CD4-positive, CD25-positive, alpha-beta regulatory T cell (primary cell): ENCODE measurements at places on chromosomes 2 and 18. TPM values are rescaled to one million over a fixed set of nuclear protein-coding genes. Genes with fewer than 3 reads are reported as not detected.

DNA sequence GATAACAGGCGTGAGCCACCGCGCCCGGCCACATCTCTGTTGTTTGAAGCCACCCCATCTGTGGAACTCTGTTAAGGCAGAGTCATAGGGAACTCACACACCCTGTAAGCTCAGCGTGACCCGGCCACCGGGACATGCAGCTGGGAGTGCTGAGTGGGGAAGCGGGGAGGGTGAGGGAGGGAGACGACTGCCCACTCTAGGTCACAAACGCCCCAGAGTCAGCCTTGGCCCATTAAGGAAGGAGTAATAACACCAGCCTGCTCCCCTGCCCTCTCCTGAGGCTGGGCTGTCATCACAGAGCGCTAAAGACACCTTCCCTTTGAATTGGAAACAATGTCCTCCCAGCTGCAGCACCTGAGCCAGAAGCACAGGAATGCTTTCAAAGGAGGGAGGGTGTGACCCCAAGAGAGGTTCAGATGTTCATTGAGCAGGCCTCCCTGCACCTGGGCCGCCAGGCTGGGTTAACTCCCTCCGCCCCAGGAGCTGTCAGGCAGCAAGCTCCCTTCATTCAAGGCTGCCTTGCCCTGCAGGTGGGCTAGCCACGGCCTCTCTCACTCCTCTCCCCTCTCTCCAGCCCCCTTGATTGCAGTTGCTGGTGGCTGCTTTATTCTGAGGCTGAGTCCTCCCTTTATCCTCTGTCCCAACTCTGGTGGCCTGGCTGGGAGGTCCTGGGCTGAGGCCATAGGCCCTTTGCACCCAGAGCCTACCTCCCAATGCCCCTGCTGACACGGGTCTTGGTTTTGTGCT, 77.2 kb upstream of the HPCAL1 start:
- DNase-seq = no peak
- no peak overlapping the region for H3K27ac ChIP-seq
- no peaks in the 10 kb centered on the region for H3K36me3 ChIP-seq
- no peaks in the 10 kb centered on the region for H3K4me1 ChIP-seq
- no peaks in the 10 kb centered on the region for H3K27me3 ChIP-seq
- no peak overlapping the region for H3K4me3 ChIP-seq

GRCh38 chr2:151681051-151681450, 53.2 kb downstream of the NEB start:
- H3K27ac ChIP-seq = no peak overlapping the region
- H3K36me3 ChIP-seq = no peaks in the 10 kb centered on the region
- no peak for DNase-seq
- H3K4me1 ChIP-seq = no peaks in the 10 kb centered on the region
- H3K27me3 ChIP-seq = no peaks in the 10 kb centered on the region
- no peak overlapping the region for H3K4me3 ChIP-seq

- no peak overlapping the region for H3K27ac ChIP-seq
- H3K4me1 ChIP-seq = no peaks in the 10 kb centered on the region
- no peak overlapping the region for H3K4me3 ChIP-seq
- no peaks in the 10 kb centered on the region for H3K27me3 ChIP-seq
- H3K36me3 ChIP-seq = no peaks in the 10 kb centered on the region
Measured at GRCh38 chr18:62833494-62833893, 118.2 kb downstream of the PHLPP1 start.

GRCh38 chr2:203126996-203127395, 111.8 kb upstream of the CYP20A1 start:
- H3K4me1 ChIP-seq = no peaks in the 10 kb centered on the region
- H3K27ac ChIP-seq = no peak overlapping the region
- no peaks in the 10 kb centered on the region for H3K27me3 ChIP-seq
- no peak overlapping the region for H3K4me3 ChIP-seq

DNA sequence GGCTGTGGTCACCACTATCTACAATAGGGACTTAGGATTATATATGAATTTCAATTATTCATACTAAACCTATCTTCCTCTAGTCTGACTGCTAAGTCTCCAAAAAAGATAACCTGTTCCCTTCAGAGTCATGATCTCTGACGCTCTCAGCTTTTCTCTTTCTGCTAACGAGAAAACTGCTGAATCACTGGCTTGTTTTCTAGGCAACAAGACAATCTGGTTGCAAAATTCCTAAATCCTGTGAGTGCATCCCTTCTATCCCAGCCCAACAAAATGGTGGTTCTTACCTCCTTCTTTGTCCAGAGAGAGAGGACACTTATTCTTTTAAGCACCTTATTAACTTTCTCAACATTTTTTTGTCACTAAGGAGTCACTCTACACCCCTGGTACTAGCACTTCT, 312.3 kb upstream of the PKDCC start:
- no peak for DNase-seq
- H3K27ac ChIP-seq = no peak overlapping the region

Gene AMER3
- total RNA-seq = not detected

DNA sequence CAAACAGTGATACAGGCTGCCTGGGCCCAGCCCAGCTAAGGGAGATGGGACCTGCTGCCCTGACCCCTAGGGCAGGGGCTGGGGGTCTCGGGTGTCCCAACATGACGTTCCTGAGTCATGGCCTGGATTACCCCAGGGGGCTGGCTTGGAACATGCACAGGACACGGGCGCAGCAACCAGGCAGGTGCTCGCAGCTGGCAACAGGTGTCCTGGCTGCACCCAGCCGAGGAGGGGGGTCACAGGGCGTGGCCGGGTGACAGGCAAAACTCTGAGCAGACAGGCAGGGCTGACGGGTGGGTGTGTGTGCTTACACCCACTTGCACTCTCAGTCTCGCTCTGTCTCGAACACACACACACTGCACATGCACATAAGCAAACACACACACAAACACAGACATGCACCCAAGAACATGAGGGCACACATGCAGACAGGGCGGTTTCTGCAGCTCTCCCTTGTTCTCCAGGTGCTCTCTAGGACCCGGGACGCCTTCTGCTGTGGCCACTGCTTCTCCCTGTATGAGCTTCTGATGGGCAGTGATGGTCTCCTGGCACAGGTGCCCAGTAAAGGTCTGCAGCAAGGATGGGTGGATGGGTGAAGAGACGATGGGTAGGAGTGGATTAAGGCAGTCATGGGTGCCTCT, 33.7 kb upstream of the TAF1B start:
- peaks cover 8% of the 10 kb centered on the region for H3K4me1 ChIP-seq
- H3K4me3 ChIP-seq = no peak overlapping the region
- H3K36me3 ChIP-seq = no peaks in the 10 kb centered on the region

Gene MEP1B
- total RNA-seq = 0.42 TPM

DNA sequence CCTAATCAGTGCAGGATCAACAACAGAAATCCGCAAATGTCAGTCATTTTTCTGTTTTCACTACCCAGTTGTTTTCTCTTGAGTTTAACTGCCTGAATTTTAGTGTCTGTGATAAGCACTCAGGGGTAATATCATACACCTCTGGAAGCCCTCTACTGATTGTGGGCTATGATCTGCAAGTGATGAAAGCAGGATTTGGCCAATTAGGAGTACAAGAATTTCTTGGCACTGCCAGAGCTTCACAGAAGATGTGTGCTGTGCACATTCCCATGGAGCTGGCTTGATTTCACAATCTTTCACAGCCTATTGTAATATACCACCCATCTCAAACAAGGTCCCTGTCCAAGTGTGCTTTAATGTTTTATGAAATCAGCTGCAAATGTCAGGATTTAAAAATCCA, 27.3 kb upstream of the TDRD15 start:
- H3K27me3 ChIP-seq = no peaks in the 10 kb centered on the region
- no peaks in the 10 kb centered on the region for H3K4me1 ChIP-seq
- no peak overlapping the region for H3K27ac ChIP-seq
- no peaks in the 10 kb centered on the region for H3K36me3 ChIP-seq
- no peak overlapping the region for H3K4me3 ChIP-seq

GRCh38 chr2:191243154-191243553, 2.0 kb upstream of the MYO1B start:
- H3K4me3 ChIP-seq = no peak overlapping the region
- no peak overlapping the region for H3K27ac ChIP-seq
- peaks cover 34% of the 10 kb centered on the region for H3K27me3 ChIP-seq

Gene GRB14
- total RNA-seq = 0.69 TPM

- H3K36me3 ChIP-seq = no peaks in the 10 kb centered on the region
- peak overlapping the region; percentile 51 for H3K27ac ChIP-seq
- no peak for DNase-seq
- no peaks in the 10 kb centered on the region for H3K27me3 ChIP-seq
- H3K4me3 ChIP-seq = no peak overlapping the region
Measured at GRCh38 chr2:68200157-68200787, 42.6 kb downstream of the PNO1 start.

DNA sequence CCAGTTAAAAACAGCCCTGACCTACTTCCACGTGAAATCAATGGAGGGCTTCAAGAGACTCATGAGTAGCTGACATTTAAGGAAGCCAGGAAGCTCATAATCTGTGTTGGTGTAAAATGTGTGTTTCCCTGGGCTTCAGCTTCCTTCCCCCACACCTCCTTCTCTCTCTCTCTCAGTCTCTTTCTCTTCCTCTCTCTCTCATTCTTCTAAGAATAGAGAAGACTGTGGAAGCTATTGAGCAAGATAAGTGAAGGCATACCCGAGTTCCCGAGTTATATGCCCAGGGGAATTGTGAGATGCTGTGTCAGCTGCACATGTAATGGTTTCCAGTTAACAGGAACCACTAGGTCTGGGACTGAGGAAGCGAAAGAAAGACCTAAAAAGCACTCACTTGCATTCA, 199.4 kb downstream of the NYAP2 start:
- no peaks in the 10 kb centered on the region for H3K27me3 ChIP-seq
- no peak overlapping the region for H3K4me3 ChIP-seq
- no peaks in the 10 kb centered on the region for H3K4me1 ChIP-seq
- no peaks in the 10 kb centered on the region for H3K36me3 ChIP-seq
- DNase-seq = no peak
- no peak overlapping the region for H3K27ac ChIP-seq

Gene FAM237A
- total RNA-seq = not detected

Gene NRP2
- not detected for total RNA-seq

DNA sequence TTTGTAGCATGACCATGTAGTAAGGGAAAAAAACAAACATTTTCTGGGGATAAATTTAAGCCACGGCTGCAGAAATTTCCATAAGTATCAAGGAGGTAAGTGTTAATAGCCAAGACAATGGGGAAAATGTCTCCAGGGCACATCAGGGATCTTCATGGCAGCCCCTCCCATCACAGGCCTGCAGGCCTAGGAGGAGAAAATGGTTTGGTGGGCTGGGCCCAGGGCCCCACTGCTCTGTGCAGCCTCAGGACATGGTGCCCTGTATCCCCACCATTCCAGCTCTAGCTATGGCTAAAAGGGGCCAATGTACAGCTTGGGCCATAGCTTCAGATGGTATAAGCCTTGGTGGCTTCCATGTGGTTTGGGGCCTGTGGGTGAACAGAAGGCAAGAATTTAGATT, 271.8 kb downstream of the PID1 start:
- no peak overlapping the region for H3K4me3 ChIP-seq
- no peaks in the 10 kb centered on the region for H3K4me1 ChIP-seq
- H3K36me3 ChIP-seq = no peaks in the 10 kb centered on the region
- H3K27ac ChIP-seq = no peak overlapping the region
- DNase-seq = no peak
- no peaks in the 10 kb centered on the region for H3K27me3 ChIP-seq

Gene GPR17
- total RNA-seq = not detected

DNA sequence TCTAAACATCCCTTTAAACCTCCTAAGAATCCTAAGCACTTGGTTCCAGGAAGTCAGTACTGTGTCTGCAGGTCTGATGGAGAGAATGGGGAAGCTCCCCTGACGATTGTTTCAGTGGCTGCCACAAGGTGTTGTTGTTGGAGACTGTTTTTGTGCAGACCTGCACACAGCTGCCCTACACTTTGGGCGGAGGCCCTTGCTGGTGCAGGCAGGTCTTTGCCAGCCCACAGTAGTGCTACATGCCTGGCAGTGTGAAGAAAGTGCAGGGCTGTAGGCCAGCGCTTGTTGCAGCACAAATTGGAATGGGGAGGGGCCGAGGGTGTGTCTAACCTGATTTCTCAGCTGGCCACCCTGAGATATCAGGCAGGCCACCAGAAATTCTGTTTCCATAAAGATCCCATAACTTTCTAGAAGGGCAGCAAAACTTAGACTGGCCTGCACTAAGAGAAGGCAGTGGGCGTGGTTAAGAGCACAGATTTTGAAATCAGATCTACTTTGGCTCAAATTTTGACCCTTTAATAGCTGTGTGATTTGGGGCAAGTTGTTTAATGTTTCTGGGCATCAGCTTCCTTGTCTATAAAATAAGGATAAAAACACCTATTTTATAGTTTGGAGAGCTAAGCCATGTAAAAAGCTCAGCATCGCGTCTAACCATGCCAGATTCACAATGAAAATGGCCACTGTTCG, 83.7 kb upstream of the SLC1A4 start:
- H3K27ac ChIP-seq = no peak overlapping the region
- no peaks in the 10 kb centered on the region for H3K4me1 ChIP-seq
- no peak overlapping the region for H3K4me3 ChIP-seq
- DNase-seq = no peak

Gene LYPD6
- total RNA-seq = not detected

DNA sequence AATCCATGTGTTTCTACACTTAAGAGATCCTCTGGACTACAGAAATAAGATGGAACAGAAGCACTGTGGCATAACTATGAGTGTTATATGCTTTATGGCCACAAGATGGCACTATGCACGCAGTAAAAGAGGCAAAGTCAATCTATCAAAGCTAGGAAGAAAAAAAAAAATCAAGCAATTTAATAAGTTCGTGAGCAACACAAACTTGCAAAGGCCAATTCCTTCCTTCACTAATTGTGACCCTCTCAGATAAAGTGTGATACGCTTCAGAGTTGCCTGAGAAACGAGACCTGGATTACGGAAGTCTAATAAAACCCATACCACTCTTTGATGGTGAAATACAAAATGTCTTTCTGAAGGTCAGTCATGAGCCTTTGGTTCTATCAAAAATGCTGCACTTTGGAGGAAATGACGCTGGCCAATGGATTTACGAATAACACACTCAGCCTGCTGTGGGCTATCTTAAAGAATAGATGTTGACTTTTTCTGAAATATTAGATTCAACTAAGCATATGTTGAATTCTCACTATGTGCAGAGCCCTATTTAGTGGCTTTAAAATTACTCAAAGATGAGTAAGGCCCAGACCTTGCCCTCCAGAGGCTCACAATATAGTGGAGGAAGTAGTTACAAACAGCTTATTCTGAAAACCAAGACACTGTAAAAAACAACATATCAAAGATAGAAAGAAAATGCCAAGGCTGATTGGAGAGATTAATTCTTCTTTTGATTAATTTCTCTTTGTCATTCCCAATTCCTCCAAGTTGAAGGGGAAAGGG, 35.5 kb upstream of the TTR start:
- peak; percentile 2 for DNase-seq
- no peaks in the 10 kb centered on the region for H3K4me1 ChIP-seq
- H3K36me3 ChIP-seq = no peaks in the 10 kb centered on the region
- no peak overlapping the region for H3K4me3 ChIP-seq
- H3K27me3 ChIP-seq = no peaks in the 10 kb centered on the region
- no peak overlapping the region for H3K27ac ChIP-seq

- peaks cover 5% of the 10 kb centered on the region for H3K4me1 ChIP-seq
- H3K36me3 ChIP-seq = no peaks in the 10 kb centered on the region
- DNase-seq = no peak
- H3K4me3 ChIP-seq = no peak overlapping the region
- H3K27me3 ChIP-seq = no peaks in the 10 kb centered on the region
- H3K27ac ChIP-seq = no peak overlapping the region
Measured at GRCh38 chr18:35592298-35592697, 10.8 kb downstream of the GALNT1 start.
